NCI-H345 (cell line): ENCODE measurements at places on chromosomes 6 and 20.
A peak's percentile ranks its signal among the peaks of the same experiment; 100 is the strongest.

DNA sequence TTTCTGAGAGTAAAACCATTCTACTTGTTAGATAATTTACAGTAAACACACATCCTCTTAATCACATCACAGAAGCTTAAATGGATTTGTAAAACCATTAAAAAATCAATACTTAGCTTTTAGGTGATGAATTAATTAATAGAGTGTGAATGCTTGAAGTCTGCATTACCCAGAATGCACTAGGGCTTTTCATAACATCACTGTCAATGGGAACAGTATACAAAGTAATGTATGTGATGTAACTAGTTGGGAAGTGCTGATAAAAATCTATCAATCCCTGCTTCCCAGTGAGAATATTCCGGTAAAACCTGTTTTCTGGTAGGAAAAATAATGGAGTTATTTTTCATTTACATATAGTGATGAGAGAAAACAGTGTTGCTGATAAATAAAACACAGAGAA is 23.1 kb upstream of the HDGFL1 start:
- no peak for DNase-seq

DNA sequence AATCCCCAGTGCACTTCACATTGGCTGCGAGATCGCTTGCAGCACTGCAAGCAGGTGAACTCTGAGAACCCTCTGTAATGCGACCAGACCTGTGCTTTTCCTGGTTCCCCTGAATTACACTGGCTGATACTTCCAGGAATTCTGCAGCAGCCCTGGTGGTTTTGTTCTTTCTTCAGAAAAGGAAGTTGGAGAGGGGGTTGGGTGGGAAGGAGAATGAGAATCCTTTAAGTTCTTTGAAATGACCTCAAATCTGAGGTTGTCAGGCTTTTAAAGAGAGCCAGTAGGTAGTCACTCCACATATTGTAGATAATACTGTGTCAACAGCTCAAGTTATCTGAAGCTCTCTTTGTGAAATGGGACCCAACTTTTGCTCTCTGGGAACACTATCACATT is 62.4 kb downstream of the GCNT2 start:
- DNase-seq = no peak

- no peak for DNase-seq
Measured at GRCh38 chr6:4503700-4504099, 272.5 kb upstream of the CDYL start.

DNA sequence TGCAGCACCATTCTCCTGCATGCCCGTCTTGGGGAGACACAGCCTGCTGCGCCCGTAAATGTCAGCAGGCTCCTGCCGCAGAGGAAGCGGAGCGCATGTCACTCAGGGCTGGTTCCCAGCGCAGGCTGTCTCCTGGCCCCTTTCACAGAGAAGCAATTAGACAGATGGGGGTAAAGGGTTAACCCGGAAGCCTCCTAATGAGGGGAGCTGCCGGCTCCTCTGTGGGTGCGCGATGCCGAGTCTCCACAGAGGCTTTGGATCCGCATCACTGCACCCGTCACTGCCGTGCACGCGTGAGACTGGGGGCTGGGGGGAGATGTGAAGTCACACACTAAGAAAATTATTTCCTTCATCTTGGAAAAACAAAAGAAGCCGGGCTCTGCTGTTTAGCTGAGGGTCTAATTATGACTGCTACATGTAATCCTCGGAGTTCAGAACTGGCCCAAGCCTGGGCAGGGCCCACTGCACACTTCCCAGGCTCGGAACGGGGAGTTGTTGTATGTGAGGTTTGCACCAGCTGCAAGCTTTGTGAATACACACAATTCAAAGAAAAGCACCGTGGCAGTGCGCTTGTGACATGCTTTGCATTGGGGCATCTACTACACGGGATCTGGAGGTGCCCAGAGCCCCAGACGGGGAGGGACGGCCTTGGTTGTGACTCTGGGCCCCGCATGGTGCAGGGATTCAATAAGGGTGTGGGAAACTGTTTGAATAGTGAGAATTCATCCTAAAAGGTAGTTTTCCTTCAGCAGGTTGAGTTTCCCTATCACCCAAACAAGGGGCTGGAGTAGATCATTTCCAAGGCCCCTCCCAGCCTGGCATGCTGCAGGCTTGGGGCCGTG is 331.6 kb downstream of the TAF4 start:
- no peak for DNase-seq

- no peak for DNase-seq
Measured at GRCh38 chr20:11143481-11143880, 469.7 kb upstream of the JAG1 start.

GRCh38 chr6:156309017-156309416 is 468.2 kb upstream of the ARID1B start:
- DNase-seq = no peak

DNA sequence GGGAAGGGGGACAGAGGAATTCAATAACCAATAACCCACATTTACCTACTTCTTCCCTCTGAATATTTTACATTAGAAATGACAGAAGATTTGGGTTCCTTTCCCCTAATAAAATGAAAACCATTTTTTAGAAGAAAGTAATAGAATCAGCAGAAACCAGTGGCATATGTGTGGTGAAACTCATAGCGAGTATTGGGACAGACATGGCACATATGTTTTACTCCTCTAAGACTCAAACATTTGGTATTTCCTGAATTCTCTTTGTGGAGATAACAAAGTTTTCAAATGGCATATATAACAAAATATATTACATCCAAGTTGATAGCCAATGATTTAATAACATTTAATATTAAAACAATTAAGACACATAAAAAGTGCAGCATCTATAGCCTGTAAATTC is 12.9 kb upstream of the BEND3 start:
- no peak for DNase-seq

DNA sequence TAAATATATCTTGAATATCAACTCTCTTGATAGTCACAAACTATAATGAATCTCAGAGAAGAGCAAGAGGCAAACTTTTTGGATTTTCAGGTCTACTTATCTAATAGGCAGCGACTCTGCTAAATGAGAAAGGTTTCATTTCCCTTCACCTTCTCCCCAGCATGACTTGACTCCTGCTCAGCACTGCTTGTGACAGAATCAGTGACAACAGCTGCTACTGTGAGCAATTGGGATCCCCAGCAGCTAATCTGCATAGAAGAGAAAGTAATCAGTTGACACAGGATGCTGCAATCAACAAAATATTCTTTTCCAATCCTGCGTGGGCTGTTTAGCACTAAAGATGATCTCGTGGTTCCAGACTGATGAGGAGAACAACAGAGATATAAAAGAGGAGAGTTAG is 205.5 kb downstream of the MMUT start:
- no peak for DNase-seq

- peak; percentile 74 for DNase-seq
Measured at GRCh38 chr6:122790028-122790422, 967 bp downstream of the SMPDL3A start.

DNA sequence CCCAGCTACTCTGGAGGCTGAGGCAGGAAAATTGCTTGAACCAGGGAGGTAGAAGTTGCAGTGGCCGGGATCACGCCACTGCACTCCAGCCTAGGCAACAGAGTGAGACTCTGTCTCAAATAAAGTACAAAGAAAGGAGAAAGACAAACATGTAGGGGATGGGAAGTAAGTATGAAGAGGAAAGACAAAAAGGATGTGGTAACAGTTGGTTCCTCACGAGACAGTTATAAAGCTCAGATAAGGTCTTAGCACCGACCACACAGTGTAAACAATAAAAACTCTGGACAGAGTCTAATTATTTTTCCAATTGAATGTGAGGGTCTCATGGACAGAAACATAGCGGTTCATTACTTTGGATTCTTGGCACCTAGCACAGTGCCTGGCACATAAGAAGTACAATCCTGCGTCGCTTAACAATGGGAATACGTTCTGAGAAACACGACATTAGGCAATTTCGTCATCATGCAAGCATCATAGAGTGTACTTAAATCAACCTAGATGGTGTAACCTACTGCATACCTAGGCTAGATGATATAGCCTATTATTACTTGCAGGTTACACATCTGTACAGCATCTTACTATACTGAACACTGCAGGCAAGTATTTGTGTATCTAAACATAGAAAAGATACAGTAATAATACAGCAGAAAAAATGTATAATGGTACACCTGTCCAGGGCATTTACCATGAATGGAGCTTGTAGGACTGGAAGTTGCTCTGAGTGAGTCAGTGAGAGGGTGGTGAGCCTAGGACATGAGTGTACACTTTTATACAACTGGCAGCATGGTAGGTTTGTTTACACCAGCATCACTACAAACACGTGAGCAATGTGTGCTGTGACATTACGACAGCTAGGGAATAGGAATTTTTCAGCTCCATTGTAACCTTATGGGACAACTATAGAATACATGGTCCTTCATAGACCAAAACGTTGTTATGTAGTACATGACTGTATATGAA is 38.2 kb downstream of the MBOAT1 start:
- no peak for DNase-seq

DNA sequence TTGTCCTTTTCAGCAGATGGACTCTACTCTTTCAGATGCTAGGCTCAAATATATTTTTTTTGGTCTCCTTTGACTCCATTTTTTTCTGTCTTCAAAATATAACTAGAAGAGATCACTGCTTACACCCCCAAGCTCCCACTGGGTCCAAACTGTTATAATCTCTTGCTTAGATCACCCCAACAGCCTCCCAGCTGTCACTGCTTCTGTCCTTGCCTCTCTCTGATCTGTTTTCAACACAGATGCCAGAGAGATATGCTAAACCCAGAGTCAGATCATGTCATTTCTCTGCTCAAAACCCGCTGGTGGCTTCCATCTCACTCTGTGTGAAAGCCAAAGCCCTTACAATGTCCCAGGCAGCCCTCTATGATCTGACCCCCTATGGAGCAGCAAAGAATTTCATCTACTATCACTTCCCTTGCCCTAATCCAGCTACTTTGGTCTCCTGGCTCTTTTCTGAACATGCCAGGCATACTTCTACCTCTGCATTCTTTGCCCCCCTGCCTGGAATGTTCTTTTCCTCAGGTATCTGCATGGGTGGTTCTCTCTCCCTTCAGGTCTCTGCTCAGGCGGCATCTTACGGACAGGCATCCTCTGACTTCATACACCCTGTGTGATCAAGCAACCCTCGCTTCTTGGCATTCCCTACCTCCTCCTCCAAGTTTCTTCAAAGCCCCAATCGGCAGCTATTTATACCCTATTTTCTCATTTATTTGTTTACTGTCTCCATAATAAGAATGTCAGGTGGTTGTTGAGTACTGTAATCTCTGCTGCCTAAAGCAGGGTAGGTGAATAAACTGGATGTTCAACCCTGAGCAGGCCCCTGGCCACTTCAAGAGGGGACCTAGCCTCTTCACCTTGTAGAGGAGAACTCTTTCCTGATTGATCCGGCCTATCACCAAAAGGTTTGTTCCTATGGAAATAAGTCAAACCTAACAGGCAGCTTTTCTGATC is 43.6 kb upstream of the SLC4A11 start:
- no peak for DNase-seq

DNA sequence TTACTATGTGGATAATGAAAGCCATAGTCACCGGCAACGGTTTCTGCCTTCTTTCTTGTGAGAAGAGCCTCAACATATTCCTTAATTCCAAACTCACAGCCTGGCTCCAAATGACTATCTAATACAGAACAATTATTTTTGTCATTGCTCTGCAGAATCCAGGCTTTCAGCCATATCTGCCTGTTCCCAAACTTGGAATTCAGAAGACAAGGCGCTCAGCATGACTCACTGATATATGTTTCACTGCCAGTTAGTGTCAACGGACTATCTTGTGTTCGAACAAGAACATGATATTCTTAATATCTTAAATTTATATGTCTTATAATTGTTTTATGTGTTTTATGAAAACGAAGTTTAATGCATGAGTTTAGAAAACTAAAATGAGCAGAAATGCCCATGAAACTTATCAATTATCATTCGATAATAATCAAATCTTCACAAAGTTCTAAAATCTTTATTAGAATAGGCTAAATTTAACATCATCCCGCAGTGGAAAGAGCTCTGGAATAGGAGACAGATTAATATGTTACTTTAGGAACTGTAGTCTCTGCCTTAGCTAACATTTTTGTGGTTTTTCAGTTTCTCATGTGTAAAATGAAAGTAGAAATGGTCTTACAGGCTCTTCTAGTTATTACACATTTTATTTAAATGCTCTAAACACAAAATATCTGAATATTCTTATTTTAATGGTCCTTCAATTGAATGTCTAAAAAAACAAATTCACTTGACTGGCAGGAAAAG is 669.3 kb upstream of the GJE1 start:
- no peak for DNase-seq

- DNase-seq = no peak
Measured at GRCh38 chr6:153588330-153588729, 450.7 kb upstream of the OPRM1 start.

DNA sequence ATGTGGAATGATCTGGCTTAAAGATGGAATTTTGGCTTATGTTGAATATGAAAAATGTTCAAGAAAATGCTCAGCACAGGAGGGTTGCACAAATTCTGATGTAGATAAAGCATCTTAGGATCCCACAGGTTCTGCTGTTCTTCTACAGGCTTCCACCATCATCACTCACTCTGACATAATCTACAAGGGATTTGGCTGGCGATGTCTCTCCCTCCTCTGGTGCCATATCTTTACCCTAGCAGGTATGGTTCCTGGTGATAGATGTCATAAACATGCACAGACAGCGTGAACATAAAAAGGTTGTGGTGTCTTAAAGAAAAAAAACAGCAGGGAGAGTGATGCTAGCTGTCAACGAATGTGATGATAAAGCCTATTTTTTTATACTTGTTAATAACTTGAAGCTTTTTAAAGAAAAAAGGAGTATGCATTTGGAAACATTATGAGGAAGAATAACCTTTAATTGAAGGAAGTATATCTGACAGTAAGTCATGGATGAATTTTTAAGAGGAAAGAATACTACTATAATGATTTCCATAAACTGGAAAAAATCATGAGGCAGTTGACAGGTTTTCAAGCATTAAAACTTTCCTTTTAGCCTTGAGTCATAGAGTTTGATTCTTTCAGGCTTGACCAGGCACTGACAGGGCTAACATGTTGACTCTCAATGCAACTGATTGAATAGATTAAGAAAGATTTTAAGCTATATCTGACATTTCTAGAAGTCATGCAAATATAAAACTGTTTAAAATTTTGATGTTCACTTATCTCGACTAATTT is 50.1 kb downstream of the OGFRL1 start:
- no peak for DNase-seq

DNA sequence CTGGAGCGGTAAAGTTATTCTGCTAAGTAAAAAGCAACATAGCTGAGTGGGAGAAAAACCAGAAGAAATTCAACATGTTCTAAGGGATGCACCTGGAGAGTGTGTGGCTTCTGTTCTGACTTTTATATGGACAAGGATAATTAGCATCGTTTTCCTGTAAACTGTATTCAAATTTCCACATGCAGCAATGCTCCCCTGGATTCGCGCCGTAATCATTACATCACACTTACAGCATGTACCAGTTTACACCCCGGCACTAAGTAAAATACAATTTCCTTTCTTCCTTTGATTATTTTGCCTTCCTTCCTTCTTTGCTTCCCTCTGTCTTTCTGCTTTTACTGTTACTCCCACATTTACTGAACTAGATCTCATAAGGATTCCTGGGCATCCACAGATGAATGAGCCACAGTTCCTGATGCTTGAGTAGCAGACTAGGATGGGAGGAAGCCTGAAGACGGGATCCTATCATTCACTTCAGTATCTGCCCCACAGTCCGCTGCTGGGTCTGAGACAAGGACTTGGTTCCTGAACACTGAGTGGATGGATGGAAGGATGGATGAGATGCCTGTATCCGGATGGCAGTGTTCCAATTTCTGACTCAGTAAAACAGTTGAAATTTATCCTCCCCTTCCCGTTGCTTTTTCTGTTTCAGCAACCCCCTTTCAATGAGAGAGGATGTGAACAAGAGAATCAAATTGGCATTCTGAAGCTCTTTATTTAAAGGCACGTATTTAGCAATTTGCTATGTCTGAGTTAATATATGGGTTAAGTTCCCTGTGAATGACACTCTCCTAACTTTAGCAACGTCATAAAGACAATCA is 174.6 kb downstream of the GJA10 start:
- no peak for DNase-seq
